ENCODE measurements at places on chromosomes 1 and 21.

DNA sequence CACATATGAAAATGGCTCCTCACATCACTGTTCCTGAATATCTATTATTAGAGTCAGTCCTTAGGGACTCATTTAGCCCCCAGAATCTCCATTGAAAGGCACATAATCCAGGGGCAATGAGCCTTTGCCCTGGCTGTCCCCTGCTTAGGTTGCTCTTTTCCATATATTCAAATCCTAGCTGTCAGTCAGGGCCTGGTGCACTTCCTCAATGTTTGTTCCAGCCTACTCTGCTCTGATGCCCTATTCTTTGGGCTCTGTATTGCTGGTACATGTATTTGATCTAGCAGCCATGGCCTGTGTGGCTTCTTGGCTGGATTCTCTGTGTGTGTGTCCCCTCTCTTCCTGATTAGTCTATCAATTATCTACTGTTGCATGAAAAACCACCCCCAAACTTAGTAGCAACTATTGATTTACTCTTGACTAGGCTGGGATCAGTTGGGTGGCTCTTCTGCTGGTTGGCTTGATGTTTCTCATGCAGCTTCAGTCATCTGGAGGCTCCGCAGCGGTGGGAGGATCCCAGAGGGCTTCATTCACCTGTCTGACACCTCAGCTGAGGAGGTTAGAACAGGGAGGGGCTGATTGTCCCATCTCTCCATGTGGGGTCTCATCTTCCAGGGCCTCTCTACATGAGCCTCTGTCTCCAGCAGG lies 107.5 kb downstream of the DTL start:
- no peak for DNase-seq

- DNase-seq, result no peak
Observed at GRCh38 chr1:195962051-195962450, 646.2 kb downstream of the KCNT2 start.

DNA sequence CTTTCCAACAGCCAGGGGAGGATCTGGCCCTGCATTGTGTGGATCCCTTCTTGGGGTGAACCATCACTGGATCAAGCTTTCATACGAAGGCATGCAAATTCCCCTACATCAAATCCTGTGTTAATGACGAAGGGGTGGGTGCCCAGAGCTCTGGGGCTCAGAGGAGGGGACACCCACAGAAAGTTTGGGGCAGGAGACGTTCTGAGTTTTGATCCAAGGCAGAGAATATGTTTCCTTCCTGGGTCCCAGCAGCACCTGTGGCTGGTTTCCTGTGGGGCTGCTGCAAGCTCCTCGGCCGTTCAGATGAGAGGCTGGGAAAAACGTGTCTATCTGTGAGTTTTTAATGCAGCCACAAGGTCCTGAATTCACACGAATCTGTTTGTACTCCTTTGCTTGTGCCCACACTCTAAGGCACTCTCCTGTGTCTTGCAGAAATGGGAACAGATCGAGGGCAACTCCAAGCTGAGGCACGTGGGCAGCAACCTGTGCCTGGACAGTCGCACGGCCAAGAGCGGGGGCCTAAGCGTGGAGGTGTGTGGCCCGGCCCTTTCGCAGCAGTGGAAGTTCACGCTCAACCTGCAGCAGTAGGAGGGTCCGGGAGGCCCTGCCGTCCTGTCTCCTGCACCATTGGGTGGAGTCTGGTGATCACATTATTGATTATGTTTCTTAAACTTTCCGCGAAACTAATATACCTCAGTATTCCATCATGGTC lies 147.1 kb downstream of the PGBD5 start:
- DNase-seq, result no peak

DNA sequence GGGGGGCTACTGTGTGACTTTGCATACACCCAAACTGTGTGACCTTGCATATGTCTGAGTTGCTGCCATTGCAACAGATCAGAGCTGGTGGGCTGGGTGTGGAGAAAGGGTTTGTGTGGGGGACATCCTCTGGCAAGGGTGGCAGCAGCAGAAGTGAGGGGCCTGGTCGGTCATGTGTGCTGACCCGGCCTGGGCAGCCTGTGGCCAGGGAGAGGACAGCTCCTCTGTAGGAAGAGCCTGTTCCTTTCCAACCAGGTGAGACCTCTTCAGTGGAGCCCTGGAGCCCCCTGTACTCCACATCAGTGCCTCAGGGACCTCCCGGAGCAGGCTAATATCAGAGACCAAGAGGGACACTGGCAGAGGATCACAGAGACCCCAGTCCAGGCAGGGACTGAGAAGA lies 8.3 kb downstream of the PCSK9 start:
- DNase-seq, result no peak

GRCh38 chr1:238558156-238558555 lies 667.4 kb upstream of the ZP4 start:
- no peak for DNase-seq

DNA sequence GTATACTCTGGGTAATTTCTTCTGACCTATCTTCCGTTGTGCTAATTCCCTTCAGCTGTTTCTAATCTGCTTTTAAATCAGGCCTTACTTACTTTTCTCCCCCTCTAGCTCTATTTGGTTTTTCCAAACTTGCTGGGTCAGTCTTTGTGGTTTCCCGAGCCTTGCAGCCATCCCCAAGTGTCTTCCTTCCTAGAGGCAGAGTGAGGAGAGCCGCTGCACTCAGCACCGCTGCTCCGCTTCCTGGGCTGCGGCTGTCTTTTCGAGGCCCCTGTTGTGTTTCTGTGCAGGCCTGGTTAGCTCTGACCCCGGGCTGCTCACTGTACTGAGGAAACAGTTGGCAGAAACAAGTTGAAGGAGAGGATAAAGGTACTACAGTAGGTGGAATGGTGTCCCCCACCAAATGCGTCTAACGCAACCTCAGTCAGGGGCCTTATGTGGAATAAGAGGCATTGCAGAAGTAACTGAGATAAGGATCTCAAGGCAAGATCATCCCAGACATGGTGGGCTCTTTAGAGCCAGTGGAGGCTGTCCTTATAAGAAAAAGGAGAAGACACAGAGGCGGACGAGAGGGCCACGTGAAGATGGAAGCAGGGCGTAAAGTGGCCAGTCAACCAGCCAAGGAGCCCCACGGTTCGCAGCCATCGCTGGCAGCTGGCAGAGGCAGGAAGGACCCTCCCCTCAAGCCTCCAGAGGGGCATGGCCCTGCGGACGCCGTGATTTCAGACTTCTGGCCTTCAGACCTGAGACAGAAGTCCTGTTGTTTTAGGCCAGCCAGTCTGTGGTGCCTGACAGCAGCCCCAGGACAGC lies 10.5 kb downstream of the WNT9A start:
- DNase-seq, result no peak

DNA sequence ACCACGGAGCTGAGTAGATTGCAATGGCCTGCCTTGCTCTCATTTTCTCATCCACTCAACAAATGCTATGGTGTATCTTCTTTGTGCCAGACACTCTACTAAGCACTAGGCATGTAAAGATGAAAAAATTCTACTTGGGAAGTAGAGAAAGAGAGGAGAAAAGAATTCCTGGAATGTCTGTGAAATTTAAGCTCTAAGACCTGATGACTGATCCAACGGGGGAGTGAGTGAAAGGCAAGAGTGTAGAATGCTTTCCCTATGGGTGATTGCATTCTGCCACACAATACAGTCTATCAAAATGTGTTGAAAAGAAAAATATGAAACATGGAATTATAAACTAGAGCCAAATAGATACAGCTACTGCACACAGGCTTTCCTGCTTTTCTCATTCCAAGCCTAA lies 82.3 kb downstream of the CYYR1 start:
- peak; percentile 19 for DNase-seq

GRCh38 chr1:179177615-179178014 lies 51.9 kb downstream of the ABL2 start:
- DNase-seq, result no peak

DNA sequence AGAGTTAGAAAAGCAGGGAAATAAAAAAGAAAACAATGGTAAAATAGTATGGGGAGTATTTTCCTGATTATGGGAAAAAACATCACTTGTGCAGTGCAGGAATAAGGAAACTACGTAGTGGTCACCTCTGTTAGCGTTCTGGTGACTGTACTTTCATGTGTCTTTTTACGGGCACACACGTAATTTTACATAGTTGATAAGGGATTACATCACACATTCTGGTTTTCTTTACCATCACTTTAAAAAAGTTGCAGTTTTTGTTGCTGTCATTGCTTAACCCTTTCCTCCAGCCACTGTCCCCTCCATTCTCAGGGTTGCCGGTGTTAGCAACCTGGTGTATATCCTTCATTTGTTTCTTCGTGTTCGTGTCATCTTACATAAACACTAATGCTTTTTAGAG lies 35.1 kb downstream of the CNIH3 start:
- no peak for DNase-seq

- no peak for DNase-seq
Observed at GRCh38 chr1:240074908-240075307, 16.8 kb upstream of the FMN2 start.

DNA sequence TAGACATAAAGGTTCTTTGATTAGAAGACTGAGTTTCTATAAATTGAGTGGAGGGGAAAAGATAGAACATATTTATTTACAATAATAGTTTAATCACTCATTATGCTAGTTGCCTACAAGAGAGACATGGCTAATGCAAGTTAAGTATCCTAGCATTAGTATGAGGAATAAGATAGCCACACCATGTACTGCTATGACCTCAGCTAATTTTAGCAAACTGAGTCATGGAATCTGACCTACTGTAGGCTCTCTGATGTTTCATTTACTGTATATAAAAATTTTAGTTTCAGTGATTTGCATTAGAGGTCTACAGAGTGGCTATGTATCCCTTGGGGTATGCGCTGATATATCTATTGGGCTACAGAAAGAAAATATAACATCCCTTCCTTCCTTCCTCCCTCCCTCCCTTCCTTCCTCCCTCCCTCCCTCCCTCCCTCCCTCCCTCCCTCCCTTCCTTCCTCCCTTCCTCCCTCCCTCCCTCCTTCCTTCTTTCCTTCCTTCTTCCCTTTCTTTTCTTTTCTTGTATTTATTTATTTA lies 5.8 kb downstream of the AGL start:
- no peak for DNase-seq

- DNase-seq, result no peak
Observed at GRCh38 chr1:161299347-161299746, 10.4 kb downstream of the MPZ start.

- no peak for DNase-seq
Observed at GRCh38 chr1:15849775-15850324, 2.3 kb downstream of the SPEN start.

GRCh38 chr21:23639721-23640120 lies 1967.6 kb downstream of the MRPL39 start:
- DNase-seq, result no peak

- DNase-seq, result no peak
Observed at GRCh38 chr1:180224902-180225301, 5.2 kb upstream of the LHX4 start.

DNA sequence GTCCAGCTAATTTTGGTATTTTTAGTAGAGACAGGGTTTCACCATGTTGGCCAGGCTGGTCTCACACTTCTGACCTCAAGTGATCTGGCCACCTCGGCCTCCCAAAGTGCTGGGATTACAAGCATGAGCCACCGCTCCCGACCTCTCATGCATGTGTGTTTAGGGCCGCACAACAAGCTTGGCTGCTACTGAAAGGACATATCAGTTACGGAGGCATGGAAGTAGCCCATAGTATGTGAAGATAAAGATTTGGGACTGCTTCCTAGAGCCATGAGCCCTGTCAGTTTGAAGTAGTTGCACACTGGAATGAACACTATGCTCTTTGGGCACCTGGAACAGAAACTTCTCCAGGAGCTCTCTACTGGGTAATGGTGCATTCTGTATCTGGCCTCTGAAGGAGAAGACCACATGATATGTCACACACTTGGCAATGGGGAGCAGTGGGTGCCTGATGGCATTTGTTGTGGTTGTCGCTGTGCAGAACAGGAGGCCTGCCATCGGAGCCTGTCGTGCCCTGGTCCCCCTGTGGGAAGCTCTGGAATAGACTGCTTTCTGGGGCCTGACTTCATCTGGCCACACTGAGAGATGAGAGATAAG lies 144.7 kb upstream of the KIF26B start:
- DNase-seq, result no peak

DNA sequence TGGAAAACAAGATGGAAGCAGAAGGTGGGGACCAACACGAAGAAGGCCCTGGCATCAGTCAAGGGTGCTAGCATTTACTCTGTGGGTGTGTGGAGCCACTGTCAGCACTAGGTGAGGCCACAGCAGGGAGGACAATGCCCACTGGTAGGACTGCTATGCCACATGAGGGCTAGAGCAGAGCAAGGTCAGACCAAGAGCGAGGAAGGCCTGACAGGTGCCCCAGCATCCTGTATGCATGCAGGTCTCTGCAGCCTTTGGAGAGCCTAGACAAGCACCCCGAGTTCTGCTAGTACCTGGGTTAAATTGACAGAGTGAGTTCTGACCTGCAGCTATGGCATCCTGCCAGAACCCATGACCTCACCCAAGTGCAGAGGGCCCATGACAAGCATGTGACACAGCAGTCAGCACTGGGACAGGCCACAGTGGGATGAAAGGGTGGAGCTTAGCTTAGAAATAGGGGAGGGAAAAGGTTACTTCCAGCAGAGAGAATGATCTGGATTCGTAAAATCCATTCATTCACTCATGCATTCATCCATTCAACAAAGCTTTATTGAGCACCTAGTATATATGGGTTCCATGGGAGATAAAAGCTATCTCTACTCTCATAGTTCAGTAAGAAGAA lies 9.0 kb upstream of the CSF1 start:
- no peak for DNase-seq

- DNase-seq, result no peak
Observed at GRCh38 chr1:243827206-243827605, 22.8 kb downstream of the AKT3 start.

DNA sequence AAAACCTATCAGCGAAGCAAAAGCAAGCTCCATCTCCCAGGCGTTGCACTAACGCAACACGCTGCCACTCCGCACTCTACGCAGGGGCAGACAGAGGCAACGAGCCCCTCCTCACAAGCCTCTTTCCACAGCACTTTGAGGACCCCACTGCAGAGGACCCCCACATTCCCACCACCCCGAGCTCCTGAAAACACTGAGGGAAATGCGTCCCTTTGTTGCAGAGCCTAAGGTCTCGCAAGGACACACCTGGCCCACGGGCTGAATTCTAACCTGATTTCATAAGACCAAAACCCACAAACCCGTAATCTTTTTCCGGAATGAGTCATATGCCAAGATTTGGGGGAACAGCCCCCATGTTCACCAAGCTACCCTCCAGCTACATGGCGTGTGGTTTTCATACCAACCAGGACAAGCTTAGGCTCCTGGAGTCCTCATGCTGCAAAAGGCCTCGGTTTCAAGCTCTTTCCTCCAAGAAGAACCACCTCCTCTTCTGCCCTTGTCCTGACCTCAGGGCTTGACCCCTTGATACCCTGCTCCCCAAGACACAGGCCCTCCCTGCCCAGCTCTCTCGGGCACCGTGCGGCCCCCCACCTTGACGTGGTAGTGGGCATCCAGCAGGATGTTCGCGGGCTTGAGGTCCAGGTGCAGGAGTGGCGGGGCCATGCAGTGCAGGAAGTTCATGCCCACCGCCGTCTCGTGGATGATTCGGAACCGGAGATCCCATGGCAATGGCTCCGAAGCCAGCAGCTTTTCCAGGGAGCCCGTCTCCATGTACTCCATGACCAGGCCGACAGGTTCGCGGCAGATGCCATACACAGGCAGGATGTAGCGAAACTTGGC lies 10.7 kb downstream of the RIPK4 start:
- no peak for DNase-seq

DNA sequence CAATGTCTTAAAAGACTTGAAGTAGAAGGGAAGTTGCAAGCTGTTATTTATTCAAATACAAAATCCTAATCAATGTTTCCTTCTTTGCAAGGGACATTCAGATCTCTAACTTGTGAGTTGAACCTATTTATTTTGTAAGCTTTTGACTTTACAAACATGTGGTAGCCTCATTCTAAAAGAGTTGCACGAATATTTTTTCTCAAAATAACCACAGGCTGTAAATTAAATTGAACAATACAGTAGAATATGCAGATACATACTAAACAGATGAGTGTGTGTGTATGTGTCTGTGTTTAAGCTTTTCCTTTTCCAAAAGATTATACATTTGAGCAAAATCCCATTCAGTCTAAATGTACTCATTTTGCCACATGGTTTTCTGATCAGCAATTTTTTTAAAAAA lies 4.8 kb upstream of the DYNLT5 start:
- no peak for DNase-seq
